ENCODE measurements at places on chromosomes 4 and X.

GRCh38 chr4:105246712-105247111 lies 100.0 kb downstream of the TET2 start:
- no peak for DNase-seq

- no peak for DNase-seq
Observed at GRCh38 chr4:80065601-80066000, 7.4 kb downstream of the ANTXR2 start.

DNA sequence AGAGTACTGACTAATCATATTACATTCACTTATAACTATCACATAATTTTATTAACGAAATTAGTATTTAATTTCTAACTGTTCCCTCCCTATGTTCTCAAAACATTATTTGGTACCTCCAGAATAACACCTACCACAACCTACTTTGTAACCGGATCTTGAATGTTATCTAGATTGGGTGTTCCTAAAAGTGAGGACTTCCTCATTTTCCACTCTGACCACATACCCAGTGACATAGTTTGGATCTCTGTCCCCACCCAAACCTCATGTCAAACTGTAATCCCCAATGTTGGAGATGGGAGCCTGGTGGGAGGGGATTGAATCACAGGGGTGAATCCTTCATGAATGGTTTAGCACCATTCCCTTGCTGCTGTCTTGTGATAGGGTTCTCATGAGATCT lies 21.8 kb downstream of the NR3C2 start:
- DNase-seq, result no peak

- DNase-seq, result no peak
Observed at GRCh38 chr4:38647101-38647819, 16.7 kb upstream of the KLF3 start.

- no peak for DNase-seq
Observed at GRCh38 chr4:139563515-139563914, 7.5 kb upstream of the SETD7 start.

DNA sequence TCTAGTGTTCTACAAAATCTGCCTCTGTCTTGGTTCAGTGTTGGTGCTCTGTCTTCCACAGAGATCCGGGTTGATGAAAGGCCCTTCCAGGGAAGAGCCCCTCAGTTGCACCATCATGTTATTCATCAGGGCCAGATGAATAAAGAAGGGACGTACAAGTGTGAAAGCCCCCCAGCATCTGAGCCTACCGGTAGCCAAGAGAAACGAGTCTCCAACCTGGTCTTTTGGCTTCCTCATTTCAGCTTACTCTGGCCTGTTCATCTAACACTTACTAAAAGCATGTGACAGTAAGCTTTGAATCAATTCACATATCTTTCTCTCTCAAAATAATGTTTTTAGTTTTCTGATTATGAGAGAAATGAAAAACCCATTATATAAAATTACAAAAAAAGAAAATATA lies 19.2 kb downstream of the MEPE start:
- no peak for DNase-seq

GRCh38 chrX:110087485-110088356 lies 84.8 kb downstream of the TMEM164 start:
- no peak for DNase-seq

DNA sequence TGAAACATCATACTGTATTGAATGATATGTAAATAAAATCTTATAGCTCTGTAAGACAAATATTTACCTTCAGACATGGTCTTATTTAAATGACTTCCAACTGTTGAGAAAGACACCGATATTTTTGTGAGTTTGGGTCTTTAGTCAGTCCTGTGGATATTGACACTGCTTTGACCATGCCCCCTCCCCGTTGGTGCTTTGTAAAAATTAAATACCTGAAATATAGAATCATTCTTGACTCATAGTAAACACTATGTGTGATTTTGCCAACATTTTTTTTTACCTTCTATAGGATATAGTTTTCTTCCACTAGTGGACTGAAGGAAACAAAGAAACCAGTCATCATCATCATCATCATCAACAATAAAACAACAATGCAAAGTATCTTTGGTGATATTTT lies 114.3 kb upstream of the HS3ST1 start:
- DNase-seq, result no peak

DNA sequence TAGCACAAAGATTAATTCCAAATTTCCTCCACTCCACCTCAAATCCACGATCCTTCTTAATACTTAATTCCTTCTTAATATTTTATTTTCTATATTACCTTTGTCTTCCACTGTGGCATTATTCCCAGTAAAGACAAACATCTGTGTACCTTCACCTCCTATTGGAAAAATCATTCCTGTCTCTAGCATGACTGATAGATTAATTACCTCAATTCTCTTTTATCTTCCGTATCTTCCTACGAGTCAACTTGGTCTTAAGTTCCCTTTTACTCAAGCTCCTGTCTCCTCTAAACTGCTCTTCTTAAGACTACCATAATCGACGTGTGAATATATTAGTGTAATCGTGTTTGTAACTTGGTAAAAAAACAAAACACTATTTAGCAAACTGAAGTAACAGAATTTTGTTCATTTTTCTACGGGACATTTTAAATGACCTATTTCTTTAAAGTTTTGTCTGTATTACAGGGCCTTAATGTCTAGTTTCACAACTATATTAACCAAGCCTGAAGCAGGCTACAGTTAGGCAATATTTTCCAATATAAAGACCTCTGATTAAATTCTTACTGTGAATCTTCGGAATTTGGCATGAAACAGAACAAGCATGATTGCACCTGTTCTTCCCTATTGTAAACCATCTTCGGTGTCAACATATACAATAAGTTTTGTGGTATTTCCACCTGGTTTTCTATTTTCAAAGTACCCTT lies 1.1 kb upstream of the USP38 start:
- DNase-seq, result no peak

- no peak for DNase-seq
Observed at GRCh38 chr4:124423160-124423559, 289.4 kb downstream of the ANKRD50 start.

DNA sequence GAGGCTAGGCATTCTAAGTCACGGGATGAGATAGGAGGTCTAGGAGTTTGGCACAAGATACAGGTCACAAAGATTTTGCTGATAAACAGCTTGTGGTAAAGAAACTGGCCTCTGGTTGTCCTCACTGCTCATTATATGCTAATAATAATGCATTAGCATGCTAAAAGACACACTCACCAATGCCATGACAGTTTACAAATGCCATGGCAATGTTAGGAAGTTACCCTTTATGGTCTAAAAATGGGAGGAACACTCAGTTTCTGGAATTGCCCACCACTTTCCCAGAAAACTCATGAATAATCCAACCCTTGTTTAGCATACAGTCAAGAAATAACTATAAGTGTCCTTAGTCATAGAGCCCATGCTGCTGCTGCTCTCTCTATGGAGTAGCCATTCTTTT lies 286.9 kb downstream of the ZNF674 start:
- no peak for DNase-seq

DNA sequence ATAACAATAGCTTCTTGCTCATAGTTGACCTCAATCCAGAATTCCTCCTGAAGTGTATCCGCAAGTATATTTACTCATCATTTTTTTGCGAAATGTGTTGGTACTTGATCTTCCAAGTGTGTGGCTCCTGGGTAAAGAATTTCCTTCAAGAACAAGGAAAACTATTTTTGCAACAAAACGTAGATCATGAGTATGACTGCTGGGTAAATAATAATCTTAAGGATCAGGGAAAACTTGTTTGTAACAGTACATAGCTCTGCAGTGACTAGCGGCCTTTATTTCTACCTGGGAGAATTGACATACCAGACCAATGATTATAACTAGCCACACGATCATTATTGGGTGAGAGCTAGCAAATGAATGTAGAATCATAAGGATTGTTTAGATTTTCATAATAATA lies 1311.7 kb downstream of the ARAP2 start:
- DNase-seq, result no peak

- no peak for DNase-seq
Observed at GRCh38 chr4:180798036-180798577, 1445.1 kb upstream of the TENM3 start.

- no peak for DNase-seq
Observed at GRCh38 chr4:38072578-38072977, 112.4 kb downstream of the PTTG2 start.

GRCh38 chr4:112143781-112144180 lies 1.5 kb upstream of the FAM241A start:
- DNase-seq, result no peak

GRCh38 chrX:13064599-13065143 lies 20.3 kb upstream of the FAM9C start:
- DNase-seq, result no peak

DNA sequence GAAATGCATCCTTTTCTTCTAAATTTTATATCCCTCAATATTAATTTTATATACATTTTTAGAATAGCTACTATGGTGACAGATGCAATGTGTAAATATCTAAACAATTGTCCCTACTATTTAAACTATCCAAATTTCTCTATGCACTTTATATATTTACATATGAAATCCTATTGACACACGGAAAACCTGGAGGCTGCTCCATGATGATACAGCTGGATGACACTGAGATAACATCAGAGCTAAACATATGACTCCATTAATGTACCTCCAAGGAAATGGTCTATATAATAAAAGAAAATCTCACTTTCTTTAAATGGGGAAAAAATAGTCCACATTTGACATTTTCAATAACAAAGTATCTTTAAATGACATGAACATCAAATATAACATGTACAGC lies 43.7 kb downstream of the DDX60 start:
- DNase-seq, result no peak

DNA sequence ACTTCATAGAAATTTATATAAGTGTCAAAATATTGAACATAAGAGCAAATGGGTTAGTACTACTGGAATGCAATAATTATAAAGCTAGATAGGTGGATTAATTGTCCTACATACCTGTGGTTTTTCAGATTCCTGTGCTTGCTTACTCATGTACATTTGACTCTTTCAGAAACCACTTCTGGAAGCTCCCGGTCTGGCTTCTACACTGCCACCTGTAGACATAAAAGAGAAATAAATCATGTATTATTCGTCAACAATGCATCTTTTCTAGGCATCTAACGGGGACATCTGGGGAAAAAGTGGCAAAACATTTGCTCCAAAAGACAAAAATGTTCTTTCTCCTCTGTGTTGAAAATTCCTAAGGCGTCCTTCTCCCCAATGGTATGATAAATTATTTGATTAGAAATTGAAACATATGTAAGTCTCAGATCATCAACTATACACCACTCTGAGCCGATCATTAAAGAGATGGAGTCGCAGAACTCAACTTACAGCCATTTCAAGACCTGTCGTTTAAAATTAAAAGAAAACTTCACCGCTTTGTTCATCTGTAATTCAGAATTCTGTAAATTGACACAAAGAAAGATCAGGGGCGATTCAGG lies 648.7 kb upstream of the DIPK2B start:
- DNase-seq, result no peak

- DNase-seq, result no peak
Observed at GRCh38 chrX:107025545-107025944, 25.5 kb upstream of the MORC4 start.

GRCh38 chr4:139419388-139419914 lies 34.5 kb upstream of the RAB33B start:
- DNase-seq, result no peak

DNA sequence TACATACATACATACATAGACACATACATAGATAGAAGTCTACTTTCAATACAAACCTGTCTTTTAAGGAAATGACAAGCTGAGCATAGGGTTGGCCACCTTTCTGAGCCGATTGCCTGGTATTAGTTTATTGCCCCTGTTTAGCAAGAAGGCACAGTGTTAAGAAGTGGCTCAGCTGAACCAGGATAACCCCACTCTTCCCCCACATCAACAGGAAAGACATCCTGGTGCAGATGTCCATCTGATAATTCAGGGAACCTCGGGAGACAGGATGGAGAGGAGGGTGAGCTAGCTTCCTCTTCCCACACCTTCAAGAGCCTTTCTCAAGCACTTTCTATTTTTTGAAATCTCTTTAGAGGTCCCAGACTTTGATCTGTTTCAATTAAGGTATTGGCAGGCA lies 52.3 kb downstream of the PKD2 start:
- no peak for DNase-seq

DNA sequence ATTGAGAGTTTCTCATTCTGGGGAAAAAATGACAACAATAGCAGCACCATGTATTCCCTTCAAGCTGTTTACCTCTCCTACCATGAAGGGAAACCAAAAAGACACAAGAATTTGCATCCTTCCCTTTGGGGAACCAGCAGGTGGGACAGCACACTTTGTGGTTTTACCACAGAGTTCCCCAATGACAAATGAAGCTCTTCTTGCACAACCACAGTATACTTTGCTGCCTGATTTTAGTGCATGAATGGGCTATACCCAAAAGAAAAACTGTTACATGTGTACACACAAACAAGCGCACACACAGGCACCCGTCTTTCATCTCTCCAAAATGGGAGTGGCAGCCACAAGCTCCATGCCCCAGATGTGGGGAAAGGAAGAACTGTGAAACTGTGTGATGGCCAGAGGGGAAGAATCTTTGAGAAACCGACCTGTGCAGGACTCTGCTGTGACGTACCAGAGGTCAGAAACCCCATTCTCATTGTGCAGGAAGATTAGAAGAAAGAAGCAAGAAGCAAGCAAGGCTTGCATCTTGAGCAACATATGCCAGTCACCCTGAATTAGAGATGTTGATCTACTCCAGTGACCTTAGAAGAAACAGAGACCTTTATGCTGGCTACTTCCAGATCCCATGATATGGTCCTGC lies 2.7 kb upstream of the MAML3 start:
- DNase-seq, result no peak

DNA sequence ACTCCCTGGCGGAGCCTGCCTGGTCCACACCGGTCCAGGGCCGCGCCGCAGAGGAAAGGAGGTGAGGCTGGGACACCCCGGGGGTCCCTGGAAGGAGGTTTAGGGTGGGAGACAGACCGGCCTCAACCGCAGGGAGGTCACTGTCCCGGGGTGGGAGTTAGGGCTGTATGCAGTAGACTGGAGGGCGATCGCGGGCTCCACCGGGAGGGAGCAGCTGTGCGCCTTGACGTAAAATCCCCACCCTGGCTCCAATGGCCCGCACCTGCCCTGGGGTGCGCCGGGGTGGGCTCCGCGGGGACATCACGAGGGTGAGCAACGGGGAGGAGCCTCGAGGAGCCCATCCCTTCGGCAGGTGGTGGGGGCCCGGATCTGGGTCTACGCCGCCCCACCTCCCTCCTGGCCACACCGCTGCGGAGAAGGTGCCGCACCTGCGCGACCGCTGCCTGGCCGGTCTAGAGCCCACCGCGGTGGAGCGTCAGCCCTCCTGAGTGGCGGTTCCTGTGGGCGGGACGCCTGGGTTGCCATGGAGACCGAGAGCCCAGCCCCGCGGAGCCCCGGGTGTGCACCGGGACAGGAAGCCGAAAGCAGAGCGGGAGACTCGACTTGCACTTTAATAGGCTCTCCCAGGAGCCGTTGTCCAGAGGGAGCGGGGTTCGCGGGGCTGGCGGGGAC lies 105.1 kb downstream of the ADRA2C start:
- DNase-seq, result no peak

DNA sequence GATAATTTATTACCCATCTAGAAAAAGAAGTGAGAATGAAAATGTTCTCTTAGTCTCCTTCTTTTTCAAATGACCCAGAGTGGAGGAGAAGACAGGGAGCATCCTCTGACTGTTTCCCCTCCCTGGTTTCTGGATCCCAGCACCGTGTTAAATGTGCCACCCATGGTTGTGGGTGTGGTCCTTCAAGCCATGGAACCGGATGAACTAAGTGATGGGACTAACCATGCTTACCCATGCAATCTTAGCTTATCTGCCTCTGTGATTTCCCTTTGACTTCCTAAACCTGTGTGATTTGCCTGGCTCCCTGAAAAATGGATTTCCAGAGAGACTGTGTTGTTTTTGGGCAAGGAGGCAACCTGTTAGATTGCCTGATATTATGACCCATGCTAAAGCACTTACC lies 437.1 kb downstream of the MAGEB5 start:
- DNase-seq, result no peak
